Activated CD4-positive, alpha-beta memory T cell treated with anti-CD3 and anti-CD28 coated beads, Interleukin-2, amount 10 ng/mL, durations not matched to agents 7 days and 5 days (primary cell): ENCODE measurements at places on chromosomes 16 and 17. TPM values are rescaled to one million over a fixed set of nuclear protein-coding genes. Genes with fewer than 3 reads are reported as not detected.
A peak's percentile ranks its signal among the peaks of the same experiment; 100 is the strongest.

CHD9NB gene
- 0.28 TPM for total RNA-seq

DNA sequence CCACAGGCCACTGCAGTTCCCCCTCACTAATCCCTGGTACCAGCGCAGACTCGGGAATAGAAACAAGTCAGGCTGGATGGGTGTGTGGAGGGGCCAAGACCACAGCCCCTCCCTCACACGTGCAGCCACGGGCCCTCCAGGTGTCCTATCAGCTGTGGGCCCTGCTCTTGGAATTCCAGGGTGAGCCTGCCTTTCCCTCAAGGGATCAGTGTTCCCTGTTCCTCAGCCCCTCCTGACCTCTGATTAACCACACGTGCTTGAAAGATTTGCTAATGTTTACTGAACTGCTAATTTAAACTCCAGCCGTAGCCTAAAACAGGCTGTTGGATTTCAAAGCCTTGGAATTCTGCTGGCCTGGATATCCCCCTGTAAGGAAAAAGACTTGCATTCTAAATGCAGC is 146.4 kb downstream of the SOCS1 start:
- no peak for DNase-seq

DNA sequence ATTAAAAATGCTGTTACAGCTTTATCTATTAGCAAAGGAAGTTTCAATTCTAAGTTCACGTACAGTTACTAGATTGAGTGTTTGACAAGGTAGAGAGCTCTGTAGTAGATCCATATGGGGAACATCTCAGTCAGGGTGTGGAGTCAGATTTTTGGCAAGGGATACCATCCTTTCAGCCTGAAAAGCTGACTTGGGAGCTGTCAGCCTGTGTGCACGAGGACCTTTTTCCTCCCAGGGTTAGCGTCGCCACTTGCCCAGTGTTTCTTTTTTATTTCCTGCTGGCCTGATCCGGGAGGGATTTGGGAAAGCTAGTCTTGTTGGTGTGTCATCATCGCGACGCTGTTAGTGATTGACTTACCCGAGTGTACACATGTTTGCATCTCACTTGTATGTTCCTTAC is 29.5 kb downstream of the WWOX start:
- DNase-seq, result no peak

DNA sequence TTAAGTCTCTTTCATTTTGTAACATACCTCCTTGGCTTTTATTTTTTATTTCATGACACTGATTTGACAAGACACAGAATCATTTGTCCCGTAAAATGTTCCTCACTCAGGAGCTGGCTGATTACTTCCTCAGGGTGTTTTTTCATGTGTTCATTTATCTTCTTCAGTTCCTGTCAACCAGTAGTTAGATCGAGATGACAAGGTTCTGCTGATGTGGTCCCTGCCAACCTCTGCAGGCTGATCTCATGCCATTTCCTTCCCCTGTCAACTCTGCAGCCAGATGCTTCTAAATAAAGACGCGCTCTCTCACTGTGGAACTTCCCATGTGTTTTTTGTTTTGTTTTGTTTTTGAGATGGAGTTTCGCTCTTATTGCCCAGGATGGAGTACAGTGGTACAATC is 8.1 kb upstream of the CXCL16 start:
- DNase-seq, result peak; percentile 53

- no peak for DNase-seq
Measured at GRCh38 chr16:64808474-64808873, 313.4 kb downstream of the CDH11 start.

DNA sequence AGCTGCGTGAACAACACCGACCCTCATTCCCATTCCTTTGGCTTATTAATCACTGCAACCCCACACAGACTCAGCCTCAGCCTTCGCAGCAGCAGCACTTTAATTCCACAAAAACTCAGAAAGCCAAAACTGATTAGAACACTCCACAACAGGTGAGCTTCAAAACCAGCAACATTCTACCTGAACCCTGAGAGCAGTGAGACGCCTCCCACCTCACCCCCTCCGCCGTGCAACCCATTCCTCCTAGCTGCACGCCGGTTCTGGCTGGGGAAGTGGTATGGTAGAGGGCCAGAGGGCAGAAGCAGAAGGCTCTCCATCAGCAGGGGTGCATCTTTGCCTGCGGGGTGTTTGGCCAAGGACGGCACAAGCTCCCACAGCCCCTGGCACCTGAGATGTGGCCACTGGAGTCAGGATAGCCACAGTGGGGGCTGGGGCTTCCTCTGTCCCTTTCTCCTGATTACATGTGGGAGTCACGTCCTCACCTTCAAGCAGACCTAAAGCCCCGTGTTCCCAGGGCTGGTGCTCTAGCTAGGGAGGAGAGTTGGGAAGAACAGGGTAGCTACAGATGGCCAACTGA is 1.6 kb downstream of the BORCS6 start:
- DNase-seq, result peak; percentile 26

GRCh38 chr16:65967376-65967775 is 399.1 kb upstream of the CDH5 start:
- DNase-seq, result no peak

DNA sequence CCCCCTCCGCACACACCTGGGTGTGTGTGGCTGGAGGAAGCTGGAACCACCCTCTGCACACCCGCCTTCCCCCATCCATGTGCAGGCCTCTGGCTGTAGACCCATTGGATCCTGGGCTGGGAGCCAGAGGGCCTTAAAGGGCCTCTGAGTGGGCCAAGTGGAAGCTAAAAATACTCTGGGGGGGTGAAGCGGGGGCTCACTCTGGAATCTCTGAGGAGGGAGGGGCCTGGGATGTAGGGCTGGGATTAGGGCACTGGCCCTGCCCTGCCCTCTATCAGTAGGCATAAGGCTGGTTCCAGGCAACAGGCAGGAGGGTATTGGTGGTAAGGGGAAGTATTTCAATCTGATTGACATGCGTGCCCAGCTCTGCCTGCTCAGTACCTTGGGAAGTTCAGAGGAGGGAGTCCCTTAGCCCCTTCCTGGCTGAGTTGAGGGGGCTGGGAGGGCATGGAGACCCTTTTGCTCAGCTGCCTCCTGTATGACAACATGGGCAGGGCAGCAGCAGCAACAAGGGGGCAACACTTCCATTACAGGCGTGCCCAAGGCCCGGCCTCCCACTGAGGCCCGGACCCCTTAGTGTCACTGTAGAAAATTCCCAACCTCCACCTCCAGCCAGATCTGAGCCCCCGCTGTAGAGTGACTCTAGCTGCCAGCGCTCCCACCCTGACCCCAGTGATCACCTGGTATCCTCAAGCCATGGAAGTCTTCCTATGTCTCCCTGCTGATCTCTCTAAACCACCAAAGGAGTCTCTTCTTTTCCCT is 5.2 kb downstream of the ITGA3 start:
- DNase-seq, result no peak

DNA sequence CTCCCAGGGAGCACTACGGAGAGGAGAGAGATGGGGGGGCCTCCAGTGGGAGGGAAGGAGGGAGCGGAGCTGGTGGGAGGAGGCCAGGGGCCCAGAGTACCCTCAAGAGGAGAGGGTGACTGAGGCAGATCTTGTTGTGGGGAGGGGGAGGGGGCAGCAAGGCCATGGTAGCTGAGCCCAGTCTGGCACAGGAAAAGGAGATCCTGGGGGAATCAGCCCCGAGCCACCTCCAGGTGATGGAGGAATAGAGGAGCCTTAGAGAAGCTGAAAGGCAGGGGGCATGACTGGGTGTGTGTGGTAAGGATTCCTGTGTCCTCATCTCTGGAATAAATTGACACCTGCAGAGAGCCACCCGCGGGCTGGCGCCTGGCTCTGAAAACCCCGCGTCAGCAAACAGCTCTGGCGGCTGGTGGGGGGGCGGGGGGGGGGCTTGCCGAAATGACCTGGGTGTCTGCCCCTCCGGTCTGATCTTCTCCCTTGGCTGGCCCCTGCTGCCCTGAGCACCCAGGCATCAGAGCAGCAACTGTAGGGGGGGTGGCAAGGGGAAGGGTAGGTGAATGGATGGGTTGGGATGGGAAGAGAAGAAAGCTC is 1.3 kb upstream of the NLGN2 start:
- no peak for DNase-seq

- peak; percentile 21 for DNase-seq
Measured at GRCh38 chr17:62093188-62094155, 28.4 kb upstream of the MED13 start.
